ENCODE measurements at places on chromosomes 1 and 21. TPM values are rescaled to one million over a fixed set of nuclear protein-coding genes. Genes with fewer than 3 reads are reported as not detected.

The OR2G6 gene
- polyA plus RNA-seq: not detected

The SELENBP1 gene
- polyA plus RNA-seq: 0.16 TPM

The INAVA gene
- 0.12 TPM for polyA plus RNA-seq

The EFCAB14 gene
- 20.0 TPM for polyA plus RNA-seq

The TMEM200B gene
- polyA plus RNA-seq: 1.5 TPM

Data from SK-N-SH (cell line).